ENCODE measurements at places on chromosomes 11 and 22.
A peak's percentile ranks its signal among the peaks of the same experiment; 100 is the strongest.

DNA sequence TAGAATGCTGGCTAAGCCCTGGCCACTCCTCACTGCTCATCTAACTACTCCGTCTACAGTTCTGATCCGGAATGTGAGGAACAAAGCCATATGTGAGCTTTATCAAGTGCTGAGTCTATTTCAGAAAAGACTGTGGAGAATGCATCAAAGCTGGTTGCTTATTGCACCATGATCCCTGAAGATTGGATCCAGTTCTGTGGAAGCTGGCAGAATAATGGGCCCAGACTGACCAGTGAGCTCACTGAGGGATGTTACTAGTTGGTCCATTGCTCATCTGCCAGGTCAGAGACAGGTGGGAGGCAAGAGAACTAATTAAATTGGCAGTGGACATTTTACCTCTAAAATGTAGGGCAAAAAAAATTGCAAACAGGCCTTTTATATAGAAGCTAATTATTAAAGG, 681.3 kb downstream of the NTM start:
- no peak for DNase-seq

DNA sequence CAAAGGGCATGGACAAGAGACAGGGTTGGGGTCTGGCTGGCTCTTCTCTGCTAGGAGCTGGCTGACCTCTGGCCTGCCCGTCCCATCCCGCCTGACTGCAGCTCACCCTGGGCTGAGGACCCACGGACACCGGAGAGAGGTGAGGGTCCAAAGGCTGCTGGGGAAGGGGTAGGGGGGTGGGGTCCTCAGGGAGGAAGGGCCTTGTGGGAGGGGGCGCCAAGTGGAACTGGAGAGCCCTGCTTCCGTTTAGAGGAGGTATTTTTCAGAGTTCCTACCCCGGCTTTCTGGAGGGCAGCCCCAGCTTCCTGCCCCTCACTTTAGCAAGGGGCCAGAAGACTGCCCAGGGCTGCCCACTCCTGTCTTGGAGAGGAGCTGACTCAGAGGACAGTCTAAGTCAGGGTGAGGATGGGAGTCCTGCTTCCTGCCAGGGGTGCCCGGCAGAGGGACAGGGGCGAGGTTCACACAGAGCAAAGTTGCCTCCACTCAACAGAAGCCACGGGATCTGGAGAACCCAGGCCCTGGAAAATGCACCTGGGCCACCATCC, 7.1 kb downstream of the LARGE2 start:
- DNase-seq = no peak

GRCh38 chr22:50464451-50464850, 10.4 kb downstream of the SBF1 start:
- no peak for DNase-seq

GRCh38 chr22:28051787-28052356, 132.8 kb upstream of the PITPNB start:
- no peak for DNase-seq

DNA sequence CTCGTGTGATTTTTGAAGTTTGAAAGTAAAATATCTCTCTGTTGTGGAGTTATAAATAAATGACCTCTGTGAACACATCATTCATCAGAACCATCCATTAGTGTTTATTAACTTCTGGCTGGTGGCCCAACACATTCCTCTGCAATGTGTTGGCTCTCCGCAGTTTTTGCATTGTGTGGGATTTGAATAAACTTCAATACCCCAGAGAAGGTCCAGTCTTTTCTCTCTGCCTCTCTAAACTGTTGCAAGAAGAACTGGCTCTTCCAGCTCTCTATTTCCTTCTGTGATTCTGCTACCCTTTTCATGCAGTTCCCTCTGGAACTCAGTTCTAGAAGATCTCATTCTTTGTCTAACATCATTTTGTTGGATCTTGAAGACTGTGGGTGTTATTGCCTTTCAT, 125.0 kb upstream of the ARHGAP42 start:
- DNase-seq = no peak

- no peak for DNase-seq
These were observed 233.4 kb downstream of the ST3GAL4 start for GRCh38 chr11:126588630-126589491.

GRCh38 chr11:65266210-65266609, 4.4 kb downstream of the POLA2 start:
- DNase-seq = no peak

DNA sequence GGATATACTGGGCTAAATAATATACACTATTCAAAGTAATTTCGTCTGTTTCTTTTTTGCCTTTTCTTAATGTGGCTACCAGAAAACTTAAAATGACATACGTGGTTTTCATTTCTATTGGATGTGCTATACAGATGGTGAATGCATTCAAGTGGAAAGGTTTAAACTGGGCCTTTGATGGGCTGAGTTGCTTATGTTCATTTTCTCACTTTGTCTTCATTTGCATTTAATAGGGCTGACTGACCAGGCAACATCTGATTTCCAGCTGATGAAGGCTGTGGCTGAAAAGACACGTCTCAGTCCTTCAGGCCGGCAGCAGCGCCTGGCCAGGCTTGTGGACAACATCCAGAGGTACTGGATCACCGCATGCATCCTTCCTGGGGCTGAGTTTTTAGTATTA, 27.9 kb downstream of the PIWIL4 start:
- no peak for DNase-seq

DNA sequence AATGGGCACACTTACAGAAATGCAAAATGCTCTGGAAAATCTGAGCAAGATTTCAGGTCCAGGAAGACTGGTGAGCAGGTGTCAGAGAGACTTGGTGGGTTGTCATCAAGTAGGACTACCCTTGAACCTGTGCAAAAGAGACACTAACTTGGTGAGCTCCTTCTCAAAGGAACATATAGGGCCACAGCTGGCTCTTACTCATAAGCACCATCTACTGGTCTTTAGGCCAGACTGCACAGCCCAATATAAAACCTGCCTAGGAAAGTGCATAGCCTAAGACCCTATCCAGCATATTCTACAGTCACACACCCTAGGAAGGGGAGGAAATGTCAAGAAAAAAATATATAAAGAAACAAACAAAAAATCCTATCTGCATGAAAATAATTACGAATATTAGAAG, 18.2 kb upstream of the OR10W1 start:
- no peak for DNase-seq

GRCh38 chr11:44766112-44766971, 39.6 kb downstream of the TSPAN18 start:
- no peak for DNase-seq

DNA sequence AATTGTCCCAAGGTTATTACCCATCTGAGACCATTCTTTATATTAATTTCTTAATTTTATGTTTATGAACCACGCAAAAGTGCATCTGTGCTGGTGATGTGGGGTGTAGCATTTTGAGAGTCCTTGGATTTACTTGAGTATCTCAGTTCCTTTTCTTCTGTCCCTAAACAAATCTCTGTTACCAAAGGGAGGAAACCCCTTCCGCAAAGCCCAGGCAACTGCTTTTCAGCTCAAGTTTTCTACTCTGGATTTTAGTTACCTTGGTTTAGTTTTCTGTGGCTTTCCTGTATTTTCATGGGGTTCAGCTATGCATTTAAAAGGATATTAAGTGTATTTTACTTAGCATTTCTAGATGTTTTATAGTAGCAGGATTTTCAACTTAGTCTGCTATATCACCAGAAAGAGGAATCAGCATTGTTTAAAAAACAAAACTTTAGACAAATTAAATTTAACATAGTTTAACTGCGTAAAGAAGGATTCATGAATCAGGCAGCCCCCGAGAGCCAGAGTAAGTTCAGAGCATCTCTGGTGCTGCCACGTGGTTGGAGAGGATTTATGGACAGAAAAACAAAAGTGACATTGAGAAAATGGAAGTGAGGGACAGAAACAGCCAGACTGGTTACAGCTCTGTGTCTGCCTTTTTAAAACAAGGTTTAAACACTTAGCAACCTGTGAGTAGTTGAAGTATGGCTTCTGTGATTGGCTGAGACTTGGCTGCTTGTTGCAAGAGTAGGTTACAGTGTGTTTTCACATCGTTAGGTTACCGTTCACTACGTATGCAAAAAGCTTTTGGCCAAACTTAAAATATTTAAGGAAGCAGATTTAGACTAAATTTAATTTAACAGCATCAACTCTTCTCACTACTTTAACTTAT, 9.6 kb downstream of the ADM start:
- peak; percentile 11 for DNase-seq

DNA sequence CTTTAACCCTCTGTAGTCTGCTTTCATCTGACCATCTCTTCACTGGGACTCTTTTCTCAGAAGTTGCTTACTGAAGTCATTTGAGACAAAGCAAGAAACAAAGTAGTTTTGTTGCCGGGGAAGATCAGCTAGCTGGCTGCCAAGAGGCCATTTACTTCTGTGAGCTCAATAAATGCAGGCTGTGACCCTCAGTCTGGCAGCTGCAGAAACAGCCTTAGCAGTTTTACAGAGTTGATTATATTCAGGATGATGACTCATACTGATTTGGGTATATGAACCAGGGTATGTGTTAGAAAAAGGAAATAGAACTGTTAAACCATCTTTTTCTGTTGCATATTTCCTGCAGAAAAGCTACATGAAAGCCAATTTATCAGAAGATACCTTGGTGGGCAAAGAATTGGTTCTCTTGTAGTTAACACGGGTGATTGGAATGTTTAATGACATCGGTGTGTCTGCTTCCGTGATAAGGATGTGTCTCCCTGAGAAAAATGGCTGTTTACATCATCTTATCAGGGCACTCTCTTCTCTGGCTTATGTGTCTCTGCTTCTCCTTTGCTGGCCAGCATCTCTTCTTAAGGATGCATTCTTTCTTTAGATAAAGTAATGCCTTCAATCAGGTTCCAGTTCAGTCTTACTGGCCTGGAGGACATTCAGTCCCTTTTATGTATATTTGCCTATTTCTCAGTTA, 18.5 kb downstream of the FIBIN start:
- no peak for DNase-seq

DNA sequence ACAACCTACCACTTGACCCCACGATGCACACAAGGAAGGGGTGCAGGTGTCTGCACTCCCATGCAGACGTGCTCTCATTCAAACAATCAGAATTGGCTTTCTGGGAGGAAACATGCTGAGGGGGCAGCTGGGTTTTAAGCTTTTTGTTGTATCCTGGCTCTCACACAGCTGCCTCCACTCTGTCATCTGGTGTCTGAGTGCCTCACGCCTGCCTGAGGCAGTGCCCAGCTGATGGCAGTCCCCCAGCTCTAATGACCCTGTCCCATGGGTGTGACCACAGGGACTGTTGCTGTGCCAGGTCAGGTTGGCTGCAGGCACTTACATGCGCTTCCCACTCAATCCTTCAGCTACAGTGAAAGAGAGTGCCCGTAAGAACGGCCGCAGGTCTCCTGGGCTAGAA, 53.7 kb downstream of the ARFGAP3 start:
- DNase-seq = no peak

GRCh38 chr11:94171693-94172440, 43.2 kb downstream of the PANX1 start:
- no peak for DNase-seq

DNA sequence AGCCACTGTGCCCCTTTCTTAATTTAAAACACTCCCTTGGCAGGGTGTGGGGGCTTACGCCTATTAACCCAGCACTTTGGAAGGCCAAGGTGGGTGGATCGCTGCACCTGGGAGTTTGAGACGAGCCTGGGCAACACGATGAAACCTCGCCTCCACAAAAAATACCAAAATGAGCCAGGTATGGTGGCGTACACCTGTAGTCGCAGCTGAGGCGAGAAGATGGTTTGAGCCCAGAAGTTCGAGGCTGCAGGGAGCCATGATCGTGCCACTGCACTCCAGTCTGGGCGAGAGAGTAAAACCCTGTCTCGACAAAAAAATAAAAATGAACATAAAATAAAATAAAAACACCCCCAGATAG, 45.0 kb downstream of the LINC01488 start:
- DNase-seq = no peak

DNA sequence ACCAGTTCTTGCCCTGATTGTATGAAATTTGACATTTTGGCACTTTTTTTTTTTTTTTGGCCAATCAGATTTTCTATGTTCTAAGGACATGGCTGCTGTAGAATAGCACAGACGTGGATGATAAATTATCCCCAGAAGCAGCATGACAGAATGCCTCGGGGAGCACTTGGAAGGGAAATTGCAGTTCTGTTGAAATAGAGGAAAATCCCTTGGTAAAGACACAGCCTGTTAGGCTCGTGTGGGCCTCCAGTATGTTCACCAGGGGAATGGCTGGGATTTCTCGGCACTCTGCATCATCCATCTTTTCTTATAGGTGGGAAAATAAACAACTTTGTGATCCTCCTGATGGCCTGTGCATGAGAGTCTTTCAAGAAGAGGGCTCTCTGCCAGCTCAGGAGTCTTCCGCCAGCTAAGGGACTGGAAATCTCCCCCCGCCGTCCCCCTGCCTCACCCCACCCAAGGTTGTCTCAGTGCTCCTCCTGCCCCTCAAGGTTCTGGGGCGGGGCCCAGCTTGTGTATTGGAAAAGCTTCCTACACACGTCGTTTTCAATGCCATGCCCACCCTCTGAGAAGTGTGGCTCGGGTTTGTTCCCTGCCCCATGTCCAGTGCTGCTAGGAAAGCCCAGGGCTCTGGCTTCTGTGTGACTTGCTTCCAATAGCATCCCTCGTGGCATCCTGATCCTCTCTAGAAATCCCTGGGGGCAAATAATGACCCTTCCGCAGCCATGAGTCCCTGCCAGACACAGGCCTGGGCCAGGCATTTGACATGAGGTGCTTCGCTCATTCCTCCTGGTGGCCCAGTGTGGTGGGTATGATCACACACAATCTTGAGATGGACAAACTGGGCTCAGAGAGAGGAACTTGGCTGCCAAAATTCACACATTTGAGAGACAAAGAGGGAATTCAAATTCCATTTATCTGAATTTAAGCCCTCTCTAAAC, 70.6 kb upstream of the ATXN10 start:
- DNase-seq = no peak

DNA sequence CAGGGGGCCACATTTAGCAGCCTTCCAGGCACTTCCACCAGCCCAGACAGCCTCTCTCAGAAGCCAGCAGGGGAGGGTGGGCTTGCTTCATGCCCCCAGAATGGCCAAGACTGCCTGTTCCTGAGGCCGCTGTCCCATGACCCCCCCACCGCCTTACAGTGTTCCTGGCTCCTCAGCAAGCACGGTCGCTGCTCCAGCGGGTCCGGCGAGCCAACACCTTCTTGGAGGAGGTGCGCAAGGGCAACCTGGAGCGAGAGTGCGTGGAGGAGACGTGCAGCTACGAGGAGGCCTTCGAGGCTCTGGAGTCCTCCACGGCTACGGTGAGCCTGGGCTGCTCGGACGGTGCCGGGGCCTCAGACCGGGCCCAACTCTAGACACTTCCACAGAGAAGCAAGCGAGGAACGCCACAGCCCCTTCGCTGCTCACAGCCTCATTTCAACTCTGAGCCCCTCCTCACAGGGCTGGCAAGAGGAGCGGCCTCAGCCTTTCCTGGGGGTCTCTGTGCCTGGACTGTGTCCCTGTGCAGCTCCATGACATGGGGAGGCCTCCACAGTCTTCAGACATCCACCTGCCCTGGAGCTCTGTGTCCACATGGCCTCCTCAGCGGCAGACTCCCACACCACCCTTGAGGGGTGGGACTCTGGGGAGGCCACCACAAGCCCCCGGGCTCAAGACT, 668 bp downstream of the F2 start:
- no peak for DNase-seq

- no peak for DNase-seq
These were observed at the start of gene FIBIN for GRCh38 chr11:26993965-26994457. FIBIN (plus strand) TSS chr11:26994112; CDS start chr11:26994527, 415 bp downstream.
